ENCODE measurements at places on chromosomes 16 and 17. TPM values are rescaled to one million over a fixed set of nuclear protein-coding genes. Genes with fewer than 3 reads are reported as not detected.
A peak's percentile ranks its signal among the peaks of the same experiment; 100 is the strongest.

SLC12A3 gene
- total RNA-seq, result not detected

- no peak for DNase-seq
Observed at GRCh38 chr17:53628011-53628410, 194.7 kb upstream of the KIF2B start.

- DNase-seq, result peak; percentile 90
Observed at GRCh38 chr16:11621920-11622651, 35.4 kb upstream of the LITAF start.

GRCh38 chr16:10776280-10776679 lies 32.6 kb downstream of the NUBP1 start:
- DNase-seq, result no peak

DNA sequence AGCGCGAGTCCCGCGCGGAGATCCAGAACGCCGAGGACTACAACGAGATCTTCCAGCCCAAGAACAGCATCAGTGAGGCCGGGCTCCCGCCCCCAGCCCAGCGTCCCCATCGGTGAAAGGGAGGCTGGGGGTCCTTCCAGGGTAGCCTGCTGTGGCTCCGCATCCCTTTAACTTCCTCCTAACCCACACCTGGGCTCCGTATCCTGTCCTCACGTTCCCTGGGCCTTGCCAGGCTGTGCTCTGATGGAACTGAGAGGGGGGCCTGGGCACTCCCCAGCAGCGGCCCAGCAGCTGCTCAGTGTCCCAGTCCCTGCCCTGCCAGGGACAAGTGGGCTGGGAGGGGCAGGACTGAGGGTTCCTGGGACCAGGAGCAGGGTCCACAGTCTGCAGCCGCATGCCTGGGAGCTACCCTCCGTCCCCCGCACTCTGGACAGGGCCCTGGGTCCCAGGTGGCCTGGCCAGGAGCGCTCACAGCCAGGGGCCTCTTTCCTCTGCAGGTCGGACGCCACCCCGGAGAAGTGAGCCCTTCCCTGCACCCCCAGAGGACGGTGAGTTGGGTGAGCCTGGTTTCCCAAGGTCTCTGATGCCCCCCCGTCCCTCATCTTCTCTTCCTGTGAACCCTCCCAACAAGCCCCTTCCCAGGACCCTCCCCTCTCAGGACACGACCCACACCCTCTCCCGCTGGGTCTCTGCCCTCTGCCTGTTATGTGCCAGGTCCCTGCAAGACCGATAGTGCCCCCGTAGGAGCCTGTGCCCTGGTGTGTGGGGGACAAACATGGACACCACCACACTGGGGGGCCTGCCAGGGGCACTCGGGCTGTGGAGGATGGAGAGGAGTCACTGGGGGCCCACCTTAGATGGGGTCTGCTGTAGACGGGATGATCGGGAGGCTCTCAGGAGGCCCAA lies 18.1 kb downstream of the KATNB1 start:
- DNase-seq, result peak; percentile 85

DNA sequence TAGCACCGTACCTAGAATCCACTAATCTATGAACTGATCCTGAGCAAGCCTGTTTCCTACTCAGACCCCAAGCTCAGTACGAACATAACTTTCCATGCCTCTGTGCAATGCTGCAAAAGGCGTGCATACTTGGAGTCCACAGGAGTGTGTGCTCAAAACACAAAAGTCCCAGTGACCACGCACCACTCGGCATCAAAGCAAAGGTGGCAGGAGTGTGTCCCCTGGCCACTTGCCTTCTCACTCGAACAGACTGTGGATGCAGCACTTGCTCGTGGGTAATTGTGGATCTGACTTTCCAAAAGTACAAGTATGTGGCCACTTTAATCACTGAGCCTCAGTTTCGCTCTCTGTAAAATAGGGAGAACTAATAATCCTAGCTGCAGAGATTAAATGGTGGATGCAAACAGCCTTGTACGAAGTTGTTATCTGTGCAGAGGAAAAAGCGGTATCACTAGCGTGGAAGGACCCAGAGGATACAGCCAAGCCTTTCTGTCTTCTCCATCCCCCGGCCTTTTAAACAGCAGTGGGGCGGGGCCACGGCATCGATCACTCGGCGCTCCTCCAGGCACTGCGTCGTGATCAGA lies 311 bp upstream of the KDM8 start:
- peak; percentile 92 for DNase-seq

Data from osteoblast (primary cell).